ENCODE measurements at places on chromosomes 11 and 22. TPM values are rescaled to one million over a fixed set of nuclear protein-coding genes. Genes with fewer than 3 reads are reported as not detected.

Gene CFAP300
- total RNA-seq: 9.4 TPM

Gene SYNGR1
- 14.9 TPM for total RNA-seq

Gene GALNT18
- 10.4 TPM for total RNA-seq

Gene GLB1L2
- total RNA-seq: 0.28 TPM

Gene IGLL1
- not detected for total RNA-seq

Gene BBOX1
- 0.19 TPM for total RNA-seq

Gene VSIG2
- not detected for total RNA-seq

Gene IGSF9B
- total RNA-seq: under 0.01 TPM

Gene LDLRAD3
- total RNA-seq: 18.9 TPM

Gene LRP5
- total RNA-seq: 49.3 TPM

Gene CFL1
- total RNA-seq: 677 TPM

Gene NAALAD2
- total RNA-seq: 0.85 TPM

Gene NAV2
- 6.8 TPM for total RNA-seq

Gene RAB39A
- not detected for total RNA-seq

Gene TRIM29
- total RNA-seq: not detected

Gene PTPRJ
- total RNA-seq: 16.9 TPM

Gene HORMAD2
- total RNA-seq: under 0.01 TPM

Gene MRGPRX2
- total RNA-seq: not detected

Gene BEST1
- total RNA-seq: 0.96 TPM

Gene CYP2R1
- 3.6 TPM for total RNA-seq

Gene SYCE3
- total RNA-seq: not detected

Gene KCNK7
- not detected for total RNA-seq

Gene ANKK1
- not detected for total RNA-seq

Gene RASSF10
- 0.19 TPM for total RNA-seq

Gene PHLDA2
- total RNA-seq: 16.1 TPM

Gene RTN4R
- 0.58 TPM for total RNA-seq

Gene LRRC10B
- not detected for total RNA-seq

Gene MYBPC3
- not detected for total RNA-seq

Gene SAA4
- not detected for total RNA-seq

Gene AMPD3
- total RNA-seq: 2.7 TPM

Gene PANX1
- total RNA-seq: 37.6 TPM

Gene CNTF
- total RNA-seq: 1.1 TPM

Gene ZP1
- 4.2 TPM for total RNA-seq

Gene TUBA8
- total RNA-seq: 0.58 TPM

Gene DNAJB7
- total RNA-seq: not detected

Gene MRPL23
- 76.1 TPM for total RNA-seq

Gene TRIM64C
- not detected for total RNA-seq

Gene MYEOV
- 4.8 TPM for total RNA-seq

Gene NXPE4
- not detected for total RNA-seq

Gene BCO2
- 0.38 TPM for total RNA-seq
